Stimulated activated CD8-positive, alpha-beta memory T cell treated with anti-CD3 and anti-CD28 coated beads, Interleukin-12 subunit alpha, Interleukin-12 subunit beta, amount 100 ng/mL, for 1 hour (primary cell): ENCODE measurements at places on chromosomes 6 and 20.

- no peak for DNase-seq
Observed at GRCh38 chr20:38116409-38117165, 48.5 kb downstream of the TGM2 start.

- DNase-seq, result no peak
Observed at GRCh38 chr6:159933077-159933476, 35.8 kb upstream of the IGF2R start.

- DNase-seq, result no peak
Observed at GRCh38 chr6:140849456-140849855, 1283.3 kb upstream of the GJE1 start.

DNA sequence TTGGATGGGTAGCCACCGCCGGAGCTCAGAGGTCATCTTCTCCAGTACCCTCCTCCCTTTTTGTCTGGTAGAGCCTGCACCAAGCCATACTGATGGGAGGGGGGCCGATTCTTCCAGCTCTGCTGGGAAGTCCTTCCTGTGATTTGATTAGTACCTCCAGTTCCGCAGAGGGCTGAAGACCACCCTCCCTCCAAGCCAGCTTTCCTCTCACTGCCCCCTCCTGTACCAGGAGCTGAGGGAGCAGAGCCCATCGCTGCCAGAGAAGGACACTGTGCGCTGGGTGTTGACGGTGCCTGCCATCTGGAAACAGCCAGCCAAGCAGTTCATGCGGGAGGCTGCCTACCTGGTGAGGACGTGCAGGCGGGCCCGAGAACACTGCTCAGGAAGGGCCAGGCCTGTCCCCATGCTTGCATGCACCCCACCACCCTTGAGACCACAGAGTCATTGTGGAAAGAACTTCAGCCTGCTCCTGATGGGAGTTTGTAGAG, 13.2 kb downstream of the HSPA12B start:
- DNase-seq, result no peak

- DNase-seq, result no peak
Observed at GRCh38 chr20:37955511-37955910, 52.6 kb downstream of the VSTM2L start.

DNA sequence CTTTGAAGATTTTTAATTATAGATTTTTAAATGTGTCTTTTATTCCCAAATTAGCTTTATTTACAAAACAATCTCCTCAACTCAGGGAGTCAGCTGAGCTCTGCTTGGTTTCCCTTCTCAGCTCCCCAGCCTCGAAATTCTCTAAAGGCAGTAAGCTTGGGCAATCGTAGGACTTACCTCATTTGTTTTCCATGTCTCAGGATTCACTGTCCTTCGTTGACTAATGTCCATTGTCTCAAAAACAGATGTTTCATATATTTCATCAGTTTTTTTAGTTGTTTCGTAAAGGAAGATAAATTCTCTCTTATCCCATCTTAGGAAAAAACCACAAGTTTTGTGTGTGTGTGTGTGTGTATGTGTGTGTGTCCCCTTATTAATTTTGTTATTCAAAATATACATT, 102.2 kb upstream of the ADGRF1 start:
- DNase-seq, result no peak
